ENCODE measurements at places on chromosomes 1 and 21.

DNA sequence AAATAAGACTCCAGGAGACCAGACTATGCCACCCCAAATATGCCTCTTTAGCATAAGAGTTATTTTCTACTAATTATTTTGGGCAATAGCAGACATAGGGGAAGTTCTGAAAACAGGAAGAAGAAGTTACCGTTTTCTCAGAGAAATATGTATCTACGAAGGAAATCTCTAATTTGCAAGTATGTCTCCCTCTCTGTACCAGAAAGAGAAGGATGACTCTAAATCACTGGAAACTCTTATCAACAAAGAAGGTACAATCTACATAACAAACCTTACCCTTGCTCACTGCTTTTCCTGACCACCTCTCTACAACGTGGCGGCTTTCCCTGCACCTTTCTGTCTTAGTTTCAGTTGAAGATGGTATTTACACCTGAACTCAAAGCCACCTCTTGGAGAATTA is 49.0 kb downstream of the OMA1 start:
- DNase-seq: no peak

DNA sequence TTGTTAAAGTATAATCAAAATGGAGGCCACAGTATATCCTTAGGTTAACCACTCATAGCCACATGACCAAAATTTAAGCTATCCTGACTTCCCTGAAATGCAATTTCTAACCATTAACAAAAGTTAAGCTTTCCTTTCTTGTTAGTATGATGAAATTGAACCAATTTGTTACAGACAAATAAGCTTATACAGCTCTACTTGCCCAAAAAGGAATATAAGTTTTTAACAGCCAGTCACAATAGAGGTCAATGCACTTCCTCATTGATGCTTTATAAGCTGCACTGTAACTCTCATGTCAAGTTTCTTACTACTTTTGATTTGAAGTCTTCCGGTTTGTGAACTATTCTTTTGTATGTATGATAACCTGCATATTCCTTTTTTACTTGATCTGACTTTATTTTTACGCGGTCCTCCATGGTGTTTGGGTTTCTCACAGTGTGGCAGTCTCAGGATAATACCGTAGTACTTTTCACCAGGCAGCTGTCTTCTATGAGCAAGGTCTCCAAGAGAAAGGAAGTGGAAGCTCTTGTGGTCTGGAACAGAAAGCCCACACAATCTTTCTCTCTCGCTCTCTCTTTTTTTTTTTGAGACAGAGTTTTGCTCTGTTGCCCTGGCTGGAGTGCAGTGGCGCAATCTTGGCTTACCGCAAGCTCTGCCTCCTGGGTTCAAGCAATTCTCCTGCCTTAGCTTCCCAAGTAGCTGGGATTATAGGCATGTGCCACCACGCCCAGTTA is 331.6 kb downstream of the SRGAP2C start:
- DNase-seq: no peak

DNA sequence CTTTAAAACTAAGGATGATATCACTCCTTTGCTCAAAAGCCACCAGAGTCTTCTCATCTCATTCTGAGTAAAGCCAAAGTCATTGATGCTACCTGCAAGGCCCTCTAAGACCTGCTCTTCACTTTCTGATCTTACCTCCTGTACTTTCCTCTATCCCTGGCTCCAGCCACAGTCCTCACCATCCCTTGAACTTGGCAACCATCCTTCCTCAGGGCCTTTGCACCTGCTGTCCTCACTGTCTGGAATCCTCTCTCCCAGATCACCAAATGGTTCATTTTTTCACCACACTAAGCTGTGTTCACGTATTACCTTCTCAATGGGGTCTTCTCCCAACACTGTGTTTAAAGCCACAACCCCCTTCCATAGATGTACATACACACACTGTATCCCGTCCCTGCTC is 4.3 kb upstream of the PHLDA3 start:
- no peak for DNase-seq

DNA sequence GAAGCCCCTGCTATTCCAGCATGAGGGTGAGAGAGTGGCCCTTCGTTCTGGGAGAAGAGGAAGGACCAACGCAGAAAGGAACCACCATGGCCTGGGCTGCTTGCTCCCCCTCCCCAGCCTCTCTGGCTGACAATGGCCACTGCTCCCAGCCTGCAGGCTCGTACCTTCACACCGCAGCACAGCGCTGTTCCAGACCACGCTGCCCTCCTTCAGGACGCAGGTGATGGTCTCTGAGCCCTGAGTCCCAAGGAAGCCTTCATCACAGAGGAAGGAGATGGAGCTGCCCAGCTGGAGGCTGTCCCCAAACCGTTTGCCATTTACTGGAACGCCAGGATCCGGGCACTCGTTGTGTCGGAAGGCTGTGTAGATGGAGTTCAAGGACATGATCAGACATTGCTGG is 124.9 kb upstream of the HMGB4 start:
- DNase-seq: no peak

DNA sequence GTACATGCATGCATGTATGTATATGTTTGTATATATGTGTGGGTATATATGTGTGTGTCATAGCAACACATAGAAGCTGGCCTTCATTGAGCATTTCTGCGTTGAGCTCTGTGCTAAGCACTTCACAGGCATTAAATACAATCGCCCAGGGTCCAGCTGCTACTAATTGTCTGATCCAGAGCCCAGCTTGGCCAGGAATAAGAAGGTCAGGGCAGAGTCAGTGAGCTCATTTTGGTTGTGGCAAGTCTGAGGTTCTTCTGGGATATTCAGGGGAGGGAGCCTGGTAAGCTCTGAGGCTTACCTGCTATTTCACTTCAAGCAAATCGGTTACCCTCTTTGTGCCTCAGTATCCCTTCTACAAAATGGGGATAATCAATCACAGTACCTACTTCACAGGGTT is 59.6 kb downstream of the FOXO6 start:
- DNase-seq: no peak

GRCh38 chr1:7680207-7680954 is 90.7 kb upstream of the VAMP3 start:
- no peak for DNase-seq

- DNase-seq: no peak
Observed at GRCh38 chr1:204880906-204881305, 10.2 kb downstream of the NFASC start.

GRCh38 chr1:64917328-64917861 is 49.0 kb downstream of the JAK1 start:
- no peak for DNase-seq

DNA sequence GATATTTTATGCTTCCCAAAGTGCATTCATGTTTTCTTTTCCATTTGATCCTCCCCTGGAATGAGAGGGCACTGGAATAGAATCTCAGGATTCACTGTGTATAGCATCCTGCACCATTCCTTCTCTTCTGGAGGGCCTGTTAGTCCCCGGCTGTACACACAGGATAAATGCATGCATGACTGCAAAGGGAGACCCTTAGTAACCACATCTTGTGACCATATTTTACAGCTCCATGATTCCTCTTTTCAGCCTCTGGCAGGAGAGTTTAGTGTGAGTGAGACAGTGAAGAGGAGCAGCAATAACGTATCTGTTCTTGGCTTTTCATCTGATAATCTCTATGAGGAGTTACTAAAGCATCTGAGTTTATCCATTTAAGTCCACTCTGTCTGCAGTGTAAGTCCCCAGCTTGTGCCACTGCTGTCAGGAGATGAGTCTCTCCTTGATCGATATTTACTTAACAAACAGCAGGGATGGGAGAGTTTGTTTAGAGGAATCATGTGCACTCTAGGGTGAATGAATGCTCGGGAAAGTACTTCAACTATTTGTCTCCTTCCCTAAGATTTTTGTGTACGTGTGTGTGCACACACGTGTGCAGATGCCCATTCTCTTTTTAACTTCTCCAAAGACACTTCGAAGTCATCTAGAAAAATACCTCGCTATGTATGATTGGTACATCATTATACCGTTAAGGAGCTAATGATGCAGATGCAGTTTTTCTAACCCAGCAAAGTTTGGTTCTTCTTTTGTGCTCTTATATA is 41.1 kb downstream of the PROX1 start:
- DNase-seq: no peak

GRCh38 chr21:21845901-21846300 is 847.7 kb downstream of the NCAM2 start:
- DNase-seq: no peak

GRCh38 chr21:38114717-38115333 is 142.0 kb upstream of the KCNJ15 start:
- no peak for DNase-seq

DNA sequence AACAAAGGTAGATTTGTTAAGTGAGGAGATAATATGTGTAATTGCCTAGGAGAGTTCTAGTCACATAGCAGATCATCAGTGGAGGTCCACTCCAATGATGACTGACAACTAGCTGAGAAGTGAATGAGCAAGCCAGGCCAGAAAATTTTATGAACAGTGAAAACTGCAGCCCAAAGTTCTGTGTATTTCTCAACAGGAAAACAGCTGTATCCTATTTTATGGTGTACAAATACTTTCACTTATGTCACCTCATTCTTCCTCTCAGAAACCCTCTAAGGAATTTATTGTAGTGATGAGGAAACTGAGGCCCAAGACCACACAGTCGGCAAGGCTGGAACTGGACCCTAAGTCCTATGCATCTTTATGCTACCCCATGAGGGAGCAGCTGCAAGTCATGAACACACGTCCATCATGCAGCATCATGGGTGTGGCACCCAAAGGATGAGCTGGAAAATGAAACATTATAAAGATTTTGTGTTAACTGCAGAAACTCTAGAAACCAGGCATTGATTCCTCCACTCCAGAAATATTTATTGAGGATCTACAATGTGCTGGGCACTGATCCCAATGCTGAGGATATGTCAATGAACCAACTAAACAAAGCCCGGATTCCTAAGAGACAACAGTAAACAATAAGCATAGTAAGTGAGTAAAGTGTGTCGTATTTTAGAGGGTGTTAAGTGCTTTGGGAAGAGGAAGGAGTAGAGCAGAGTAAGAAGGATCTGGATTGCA is 99.5 kb upstream of the DUSP10 start:
- DNase-seq: no peak

DNA sequence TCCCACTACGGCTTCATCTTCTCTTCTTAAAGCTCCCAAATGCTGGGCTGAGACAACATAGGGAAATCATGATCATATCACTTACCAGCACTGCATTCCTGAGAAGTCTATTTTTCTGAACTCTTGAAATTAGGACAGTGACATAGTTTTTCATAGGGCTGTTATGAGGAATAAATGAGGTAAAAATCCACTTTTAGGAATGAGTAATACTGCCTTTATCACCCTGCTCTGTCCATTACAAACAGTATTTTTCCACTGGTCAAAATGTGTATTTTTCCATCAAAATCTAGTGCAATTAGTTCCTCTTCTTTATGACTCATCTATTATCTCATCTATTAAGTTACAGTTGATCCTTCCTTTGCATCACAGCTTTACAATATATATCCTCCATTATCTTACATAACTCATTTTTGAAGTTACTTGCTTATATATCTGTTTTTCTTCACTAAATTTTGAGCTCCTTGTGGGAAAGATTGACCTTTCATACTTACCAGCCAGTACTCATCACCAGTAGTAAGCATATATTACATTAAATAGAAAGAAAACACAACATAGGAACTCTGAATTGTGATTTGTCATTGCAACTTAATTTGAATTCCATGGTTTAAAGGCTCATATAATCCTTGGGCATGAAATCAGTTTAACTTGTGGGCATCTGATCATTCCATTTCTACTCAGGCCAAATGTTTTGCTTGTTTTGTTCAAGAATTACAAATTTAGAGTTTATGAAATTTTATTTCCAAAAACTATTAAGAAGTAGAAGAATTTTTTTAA is 37.1 kb downstream of the PRRX1 start:
- DNase-seq: no peak

- no peak for DNase-seq
Observed at GRCh38 chr1:14940285-14940870, 213.2 kb upstream of the TMEM51 start.

GRCh38 chr1:55195521-55196233 is 19.5 kb downstream of the USP24 start:
- no peak for DNase-seq

DNA sequence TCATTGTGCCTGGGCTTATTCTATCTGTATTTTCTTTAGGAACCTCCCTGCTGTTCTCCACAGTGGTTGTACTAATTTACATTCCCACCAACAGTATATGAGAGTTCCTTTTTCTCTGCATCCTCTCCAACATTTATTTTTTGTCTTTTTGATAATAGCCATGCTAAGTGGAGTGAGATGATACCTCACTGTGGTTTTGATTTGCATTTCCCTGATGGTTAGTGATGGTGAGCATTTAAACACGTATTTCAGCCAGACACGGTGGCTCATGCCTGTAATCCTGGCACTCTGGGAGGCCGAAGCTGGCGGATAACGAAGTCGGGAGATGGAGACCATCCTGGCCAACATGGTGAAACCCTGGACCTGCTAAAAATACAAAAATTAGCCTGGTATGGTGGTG is 57.9 kb downstream of the SLAMF6 start:
- no peak for DNase-seq

DNA sequence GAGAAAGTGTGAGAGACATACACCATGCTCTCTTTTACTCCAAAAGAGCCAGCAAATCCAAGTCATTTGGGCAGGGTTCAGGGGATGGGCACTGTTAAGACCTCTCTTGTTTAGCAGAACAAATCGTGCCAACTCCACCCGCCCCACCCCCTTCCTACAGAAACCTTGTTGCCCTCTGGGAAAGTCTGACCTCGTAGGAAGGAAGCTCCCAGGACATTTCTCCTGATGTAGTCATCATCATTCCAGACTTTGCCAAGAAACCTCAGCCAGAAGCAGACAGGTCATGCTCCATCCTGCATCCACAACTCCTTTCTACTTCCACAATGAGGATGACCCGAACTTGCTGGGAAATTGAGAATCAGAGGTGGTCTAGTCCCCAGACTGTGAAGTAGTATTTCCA is 57.7 kb downstream of the UBE2T start:
- no peak for DNase-seq

DNA sequence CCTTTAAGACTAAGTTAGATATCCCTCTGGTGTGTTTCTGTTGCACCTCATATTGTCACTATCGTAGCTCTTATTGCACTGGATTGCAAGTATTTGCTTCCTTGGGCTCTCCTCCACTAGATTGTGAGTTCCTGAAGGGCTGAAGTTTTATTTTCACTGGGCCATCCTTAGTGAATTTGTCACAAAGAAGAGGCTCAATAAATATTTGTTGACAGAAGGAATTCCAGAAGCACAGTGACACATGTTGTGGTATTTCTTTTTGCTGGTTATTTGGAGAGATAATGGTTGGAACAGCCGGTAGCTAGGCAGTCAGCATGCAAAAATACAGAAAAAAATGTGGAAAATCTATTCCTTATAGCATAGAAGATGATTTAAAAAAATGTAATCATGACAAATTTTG is 129.9 kb upstream of the ZRANB2 start:
- DNase-seq: no peak

DNA sequence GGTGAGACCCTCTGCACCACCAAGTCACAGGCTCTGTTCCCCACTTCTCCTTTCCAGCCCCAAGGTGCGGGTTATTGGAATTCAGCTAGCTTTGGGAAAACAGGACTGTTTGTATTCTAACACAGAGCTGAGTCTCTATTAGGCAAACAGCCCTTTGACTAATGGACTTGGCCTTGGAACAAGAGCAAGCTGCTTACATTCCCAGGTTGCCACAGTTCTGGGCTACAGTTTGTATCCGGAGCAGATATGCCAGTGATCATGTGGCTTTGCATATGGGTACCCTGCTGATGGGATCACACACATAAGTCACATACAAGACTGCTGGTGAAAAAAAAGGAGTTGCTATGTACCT is 110.5 kb upstream of the COA6 start:
- no peak for DNase-seq

Measured in hematopoietic multipotent progenitor cell treated with erythropoietin and hydrocortisone succinate and interleukin-3 and kit ligand, for 15 days (in vitro differentiated cells).